ENCODE measurements at places on chromosomes 6 and 20. TPM values are rescaled to one million over a fixed set of nuclear protein-coding genes. Genes with fewer than 3 reads are reported as not detected.

DNA sequence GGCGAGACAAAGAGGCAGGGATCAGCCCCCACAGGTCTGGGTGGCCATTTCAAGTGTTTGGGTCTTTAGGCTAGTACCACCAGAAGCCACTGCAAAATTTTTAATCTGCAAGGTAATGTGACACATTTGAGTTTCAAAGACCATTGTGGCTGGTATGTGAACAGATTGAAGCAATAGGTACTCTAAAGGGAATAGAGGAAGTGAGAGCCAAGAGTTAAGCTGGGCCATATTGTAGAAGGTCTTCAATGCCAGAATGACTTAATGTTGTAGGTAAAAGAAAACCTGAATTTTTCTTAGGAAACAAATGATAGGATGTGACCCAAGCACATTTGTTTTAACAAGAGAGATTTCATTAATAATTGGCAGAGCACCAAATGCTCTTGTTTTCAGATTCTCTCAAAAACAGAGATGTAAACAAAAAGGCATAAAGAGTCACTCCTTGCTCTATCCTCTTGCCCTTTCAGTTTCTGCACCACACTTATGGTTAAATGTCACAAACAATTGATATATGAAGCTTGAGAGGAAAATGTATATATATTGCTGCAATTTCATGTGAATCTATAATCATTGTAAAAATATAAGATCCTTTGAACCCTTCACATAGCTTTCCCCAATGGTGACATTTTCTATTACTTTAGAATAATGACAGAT, 307.1 kb upstream of the PLN start:
- no peak for DNase-seq

- DNase-seq: no peak
Observed at GRCh38 chr20:59040667-59041066, 1.9 kb downstream of the PRELID3B start.

DNA sequence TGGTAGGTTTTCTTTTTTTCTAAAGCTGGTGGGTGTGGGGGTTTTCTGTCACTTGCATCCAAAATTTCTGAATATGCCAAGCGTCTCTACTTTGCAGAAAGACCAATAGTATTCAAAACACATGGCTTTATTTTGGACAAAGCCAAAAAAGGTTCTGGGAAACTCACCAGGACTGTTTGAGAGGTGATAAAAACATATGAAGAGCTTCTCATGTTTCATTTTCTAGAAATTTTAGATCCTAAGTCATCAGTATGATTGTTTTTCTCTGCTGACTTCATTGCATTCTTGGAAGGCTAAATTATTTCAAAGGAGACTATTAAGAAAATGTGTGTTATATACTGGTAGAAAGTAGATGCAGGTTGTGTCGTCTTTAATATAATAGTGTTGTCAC, 51.3 kb downstream of the GCLC start:
- no peak for DNase-seq

DNA sequence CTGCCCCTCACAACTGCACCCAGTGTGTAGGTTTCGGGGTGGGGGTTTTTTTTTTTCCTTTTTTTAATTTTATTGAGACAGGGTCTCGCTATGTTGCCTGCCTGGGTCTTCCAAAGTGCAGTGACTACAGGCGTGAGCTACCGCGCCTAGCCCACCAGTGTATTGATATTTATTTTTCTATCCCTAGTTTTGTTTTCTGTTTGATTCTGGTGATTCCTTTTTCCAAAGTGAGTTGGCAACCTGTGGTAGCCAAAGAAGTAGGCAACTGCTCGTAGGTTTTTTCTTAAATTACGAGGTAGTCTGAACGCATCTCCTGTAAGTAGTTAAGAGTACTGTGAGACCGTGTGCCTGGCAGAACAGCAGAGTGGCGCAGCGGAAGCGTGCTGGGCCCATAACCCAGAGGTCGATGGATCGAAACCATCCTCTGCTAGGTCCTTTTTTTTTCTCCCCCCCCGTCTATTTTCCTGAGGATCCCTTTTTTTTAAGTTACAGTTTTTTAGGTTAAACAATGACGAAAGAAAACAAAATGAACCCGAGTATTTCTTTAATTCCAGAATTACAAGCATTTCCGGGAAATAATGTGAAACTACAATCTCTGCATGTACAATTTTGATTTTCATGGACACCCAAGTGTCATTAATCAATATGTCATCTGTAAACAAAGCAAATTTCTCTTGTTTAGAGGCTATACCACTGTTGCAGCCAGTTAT, 78.7 kb upstream of the BTN3A2 start:
- DNase-seq: peak; percentile 96

GRCh38 chr6:170011204-170012036, 260.0 kb downstream of the ERMARD start:
- DNase-seq: no peak

GRCh38 chr20:16580147-16580546, 6.9 kb upstream of the KIF16B start:
- DNase-seq: peak; percentile 77

DNA sequence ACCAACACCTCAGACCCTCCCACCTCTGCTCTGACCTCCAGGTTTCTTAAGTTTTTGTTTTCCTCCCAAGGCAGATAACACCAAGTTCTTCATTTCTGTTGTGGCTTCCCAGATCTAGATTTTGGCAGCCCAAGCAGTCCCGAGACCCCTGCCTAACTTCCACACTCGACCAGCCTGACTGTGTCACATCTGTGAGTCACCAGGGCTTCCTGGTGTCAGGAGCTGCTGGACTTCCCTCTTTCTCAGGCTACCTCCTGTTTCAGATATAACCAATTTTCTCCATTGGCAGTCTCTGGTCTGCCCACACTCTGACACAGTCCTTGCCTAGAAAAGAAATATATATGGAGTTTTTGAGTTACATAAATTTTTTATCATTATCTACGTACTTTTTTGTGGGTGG, 46.1 kb upstream of the CCN6 start:
- no peak for DNase-seq

GRCh38 chr6:133705066-133705465, 183.8 kb upstream of the TCF21 start:
- no peak for DNase-seq

- peak; percentile 76 for DNase-seq
Observed at GRCh38 chr6:6825193-6825784, 236.8 kb downstream of the LY86 start.

GRCh38 chr6:49666480-49666879, 29.8 kb upstream of the RHAG start:
- no peak for DNase-seq

DNA sequence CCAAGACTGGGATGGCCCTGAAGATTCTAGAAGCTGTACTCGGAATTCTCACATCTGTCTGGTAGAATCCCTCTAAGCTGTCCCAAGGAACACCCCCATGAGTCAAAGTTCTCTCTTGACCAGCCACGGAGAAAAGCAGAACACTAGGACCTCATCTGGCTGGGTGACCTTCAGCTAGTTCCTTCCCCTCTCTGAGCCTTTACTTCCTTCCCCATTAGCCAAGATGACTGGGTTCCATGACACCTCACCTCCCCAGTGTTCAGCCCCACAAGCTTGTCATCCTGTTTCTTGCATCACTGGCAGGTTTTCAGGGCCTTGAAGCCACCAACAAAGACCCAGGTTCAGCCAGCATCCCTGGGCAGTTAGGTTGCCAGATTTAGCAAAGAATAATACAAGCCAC, 47.8 kb downstream of the MAFB start:
- no peak for DNase-seq

Gene CLDN20
- not detected for total RNA-seq

Gene PROCR
- 15.3 TPM for total RNA-seq

Gene MCM3
- 59.9 TPM for total RNA-seq

Gene SNAP25
- total RNA-seq: 2.2 TPM

Gene FAM83C
- 2.2 TPM for total RNA-seq

Gene CSNK2B
- 92.1 TPM for total RNA-seq
